Hepatocyte (in vitro differentiated cells): ENCODE measurements at places on chromosomes 6 and 20. TPM values are rescaled to one million over a fixed set of nuclear protein-coding genes. Genes with fewer than 3 reads are reported as not detected.
A peak's percentile ranks its signal among the peaks of the same experiment; 100 is the strongest.

MCM3 gene
- total RNA-seq, result 36.4 and 40.7 TPM in 2 replicates

RBM24 gene
- total RNA-seq, result 0.97 and 2.3 TPM in 2 replicates

CAPN11 gene
- total RNA-seq, result 0.16 and 0.23 TPM in 2 replicates

ZNF391 gene
- 4.1 and 4.3 TPM in 2 replicates for total RNA-seq

REM1 gene
- 0.08 TPM in 1 of 2 replicates, not detected in the other for total RNA-seq

LY6G5B gene
- total RNA-seq, result 2.2 and 5.3 TPM in 2 replicates

LTB gene
- 2.4 and 4.0 TPM in 2 replicates for total RNA-seq

BANF2 gene
- not detected in 2 replicates for total RNA-seq

PHACTR1 gene
- 2.8 and 4.3 TPM in 2 replicates for total RNA-seq

DNA sequence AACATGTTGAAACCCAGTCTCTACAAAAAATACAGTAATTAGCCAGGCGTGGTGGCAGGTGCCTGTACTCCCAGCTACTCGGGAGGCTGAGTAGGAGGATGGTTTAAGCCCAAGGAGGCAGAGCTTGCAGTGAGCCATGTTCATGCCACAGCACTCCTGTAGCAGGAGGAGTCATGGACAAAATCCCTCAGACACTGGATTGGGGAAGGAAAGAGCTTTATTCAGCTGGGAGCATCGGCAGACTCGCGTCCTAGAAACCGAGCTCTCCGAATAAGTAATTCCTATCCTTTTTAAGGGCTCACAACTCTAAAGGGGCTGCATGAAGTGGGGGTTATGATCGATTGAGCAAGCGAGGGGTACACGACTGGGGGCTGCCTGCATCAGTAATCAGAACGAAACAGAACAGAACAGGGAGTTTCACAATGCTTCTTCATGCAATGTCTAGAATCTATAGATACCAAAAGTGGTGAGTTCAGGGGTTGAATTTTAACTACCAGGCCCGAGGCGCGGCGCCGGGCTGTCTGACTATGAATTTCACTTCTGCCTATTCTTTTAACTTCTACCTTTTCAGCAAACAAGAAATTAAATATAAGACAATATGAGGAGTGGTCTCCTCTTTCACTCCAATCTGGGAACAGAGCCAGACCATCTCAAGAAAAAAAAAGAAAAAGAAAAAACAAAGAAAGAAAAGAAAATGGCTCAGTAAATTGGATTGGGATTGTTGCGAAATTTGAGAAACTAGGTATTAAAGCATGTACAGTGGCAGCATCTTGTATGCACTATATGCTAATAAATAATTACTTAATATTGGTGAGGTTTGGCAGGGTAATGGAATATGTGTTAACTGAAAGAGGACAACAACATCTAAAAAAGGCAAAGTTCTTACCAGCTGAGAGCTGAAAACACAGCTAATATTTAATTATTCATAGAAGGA, 23.6 kb downstream of the HMGN4 start:
- DNase-seq, result no peak

DNA sequence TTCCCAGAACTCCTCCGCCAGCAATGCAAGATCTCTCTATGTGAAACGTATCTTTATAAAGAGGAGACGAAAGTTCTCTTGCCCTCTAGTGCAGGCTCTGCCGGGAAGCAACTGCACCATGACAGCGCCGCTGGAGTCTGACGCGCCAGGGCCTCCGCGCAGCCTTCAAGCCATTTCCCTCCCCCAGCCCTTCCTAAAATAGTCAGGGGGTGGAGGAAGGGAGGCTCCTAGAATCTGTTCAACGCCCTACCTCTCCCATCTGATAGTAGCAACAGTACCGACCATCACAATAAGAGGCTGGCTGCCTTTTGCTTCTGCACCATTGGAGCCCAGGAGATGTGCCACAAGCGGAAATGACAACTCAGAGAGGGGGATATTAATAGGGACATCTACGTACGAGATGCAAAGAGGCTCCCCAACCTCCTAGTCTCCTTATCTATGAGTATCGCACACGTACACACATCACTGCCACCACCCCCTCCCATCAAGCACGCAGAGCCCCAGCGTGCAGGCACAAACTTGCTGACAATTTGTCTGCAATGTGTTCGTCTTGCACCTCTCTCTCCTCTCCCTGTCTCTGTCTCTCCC, 1.0 kb downstream of the SYNE1 start:
- peak; percentile 23 for DNase-seq

DNA sequence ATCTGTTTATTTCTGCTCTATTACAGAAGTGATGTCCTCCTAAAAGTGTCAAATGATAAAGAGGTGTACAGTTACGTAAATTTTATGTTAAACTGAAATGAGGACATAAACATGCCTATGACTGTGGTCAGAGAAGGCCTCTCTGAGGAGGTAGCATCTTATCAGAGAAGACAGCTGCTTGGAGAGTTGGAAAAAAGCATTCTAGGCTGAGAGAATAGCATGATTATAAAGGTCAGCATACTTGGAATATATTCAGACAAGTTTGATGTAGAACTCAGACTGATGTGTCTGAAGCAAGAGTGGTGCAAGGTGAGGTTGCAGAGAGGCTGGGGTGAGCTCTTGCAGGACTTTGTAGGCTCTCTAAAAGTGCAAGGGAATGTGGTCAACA, 3.1 kb upstream of the PCNA start:
- no peak for DNase-seq

GRCh38 chr6:6685249-6686040, 96.9 kb downstream of the LY86 start:
- DNase-seq, result no peak

DNA sequence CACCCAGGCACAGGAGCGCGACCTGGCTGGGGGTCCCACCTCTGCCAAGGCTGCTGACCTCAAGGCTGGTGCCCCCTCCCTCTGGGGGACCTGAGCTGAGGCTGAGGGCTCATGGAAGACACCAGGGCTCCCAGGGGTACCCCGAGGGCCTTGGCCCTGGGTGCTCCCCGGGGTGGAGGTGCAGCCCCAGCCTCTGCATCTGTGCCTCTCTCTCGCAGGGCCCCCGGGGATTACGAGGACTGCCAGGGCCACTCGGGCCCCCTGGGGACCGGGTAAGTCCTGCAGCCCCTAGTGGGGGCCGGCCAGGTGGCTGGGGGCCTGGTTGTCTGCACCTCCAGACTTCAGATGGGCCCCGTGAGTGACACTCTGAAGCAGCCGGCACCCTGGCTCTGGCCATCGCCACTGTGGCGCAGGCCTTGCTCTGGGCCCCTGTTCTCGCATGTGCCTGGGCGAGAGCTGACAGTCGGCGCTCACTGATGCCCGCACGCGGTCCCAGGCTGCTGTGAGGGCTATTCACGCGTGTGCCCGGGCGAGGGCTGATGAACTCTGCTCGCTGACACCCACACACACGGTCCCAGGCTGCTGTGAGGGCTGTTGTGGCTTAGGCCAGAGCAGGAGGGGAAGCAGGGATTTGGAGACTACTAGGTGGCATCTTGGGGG, 9.3 kb downstream of the COL9A3 start:
- DNase-seq, result no peak

- DNase-seq, result peak; percentile 16
These were observed 84.4 kb downstream of the INSM1 start for GRCh38 chr20:20452254-20452676.

DNA sequence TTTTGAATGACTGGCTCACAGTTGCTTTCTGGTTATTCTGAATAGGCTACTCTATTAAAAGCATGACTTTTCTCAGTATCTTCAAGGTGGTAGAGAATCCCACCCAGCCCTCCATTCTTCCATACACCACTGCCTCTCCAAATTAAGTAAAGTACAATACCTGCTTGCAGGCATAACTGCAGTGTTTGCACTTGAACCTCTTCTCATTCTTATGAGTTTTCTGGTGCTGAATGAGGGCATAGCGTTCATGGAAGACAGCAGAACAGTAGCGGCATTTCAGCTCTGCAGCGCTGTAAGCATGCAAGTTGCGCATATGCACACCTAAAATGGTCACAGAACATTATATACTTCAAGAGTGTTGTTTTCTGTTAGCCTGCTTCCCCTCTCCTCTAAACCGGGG, 12.5 kb downstream of the CTCFL start:
- no peak for DNase-seq

GRCh38 chr6:16564436-16564835, 196.8 kb downstream of the ATXN1 start:
- no peak for DNase-seq

- no peak for DNase-seq
These were observed 183.6 kb downstream of the JARID2 start for GRCh38 chr6:15429141-15430110.

DNA sequence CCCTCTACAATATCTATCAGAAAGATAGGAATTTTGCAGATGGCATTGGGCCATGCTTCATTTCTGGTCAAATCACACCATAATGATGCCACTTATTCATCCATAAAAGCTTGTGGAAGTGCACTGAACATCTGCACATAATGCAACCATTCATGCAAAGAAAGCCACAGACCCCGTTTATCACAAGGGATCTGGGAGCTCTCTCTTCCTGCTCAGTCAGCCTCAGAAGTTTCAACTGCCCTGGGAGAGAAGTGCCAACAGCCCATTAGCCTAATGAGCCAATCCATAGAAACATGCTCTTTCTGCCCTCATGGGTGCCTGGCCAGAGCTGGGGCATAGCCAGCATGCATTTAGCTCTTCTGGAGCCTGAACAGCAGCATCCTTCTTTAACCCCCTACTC, 85.8 kb downstream of the SLC35F1 start:
- no peak for DNase-seq

- no peak for DNase-seq
These were observed 22.6 kb upstream of the CCR6 start for GRCh38 chr6:167100241-167100674.

DNA sequence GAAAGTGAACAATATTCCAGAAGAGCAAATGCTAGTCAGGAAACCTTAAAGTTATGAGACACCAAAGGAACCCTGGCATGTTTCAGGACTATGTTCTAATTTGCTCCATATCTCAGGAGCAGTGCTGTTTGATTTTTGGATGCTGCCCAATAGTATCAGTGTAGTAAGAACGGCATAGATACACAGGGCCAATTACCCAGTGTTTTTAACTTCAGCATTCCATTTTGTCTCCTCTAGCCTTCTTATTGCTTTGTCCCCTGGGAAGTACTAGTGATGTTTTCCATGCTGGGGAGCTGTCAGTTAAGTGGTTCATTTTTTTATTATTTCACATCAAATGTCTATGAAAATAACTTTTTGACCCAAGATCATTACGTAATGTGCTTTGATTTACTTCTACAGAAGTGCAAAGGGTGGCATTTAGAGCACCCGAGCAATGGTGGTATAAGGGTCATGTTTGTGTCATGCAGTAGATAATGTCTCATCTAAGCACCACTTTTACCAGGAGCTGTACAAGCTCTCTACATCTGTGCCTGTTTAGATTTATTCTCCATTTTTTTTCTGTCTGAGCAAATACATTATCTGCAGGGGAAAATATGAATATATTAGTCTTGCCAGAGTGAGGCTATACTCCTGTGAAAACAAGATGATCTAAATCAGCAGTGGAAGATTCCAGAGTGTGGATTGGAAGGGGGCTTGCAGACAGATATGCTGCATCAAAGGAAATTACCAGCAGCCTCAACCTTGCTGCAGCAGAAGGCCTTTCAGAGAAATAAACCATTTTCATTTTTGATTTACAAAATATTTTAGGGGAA, 198.8 kb upstream of the OPRM1 start:
- no peak for DNase-seq

GRCh38 chr20:11727708-11728107, 190.0 kb upstream of the BTBD3 start:
- no peak for DNase-seq

GRCh38 chr6:98779618-98780017, 54.8 kb upstream of the POU3F2 start:
- DNase-seq, result peak; percentile 11

DNA sequence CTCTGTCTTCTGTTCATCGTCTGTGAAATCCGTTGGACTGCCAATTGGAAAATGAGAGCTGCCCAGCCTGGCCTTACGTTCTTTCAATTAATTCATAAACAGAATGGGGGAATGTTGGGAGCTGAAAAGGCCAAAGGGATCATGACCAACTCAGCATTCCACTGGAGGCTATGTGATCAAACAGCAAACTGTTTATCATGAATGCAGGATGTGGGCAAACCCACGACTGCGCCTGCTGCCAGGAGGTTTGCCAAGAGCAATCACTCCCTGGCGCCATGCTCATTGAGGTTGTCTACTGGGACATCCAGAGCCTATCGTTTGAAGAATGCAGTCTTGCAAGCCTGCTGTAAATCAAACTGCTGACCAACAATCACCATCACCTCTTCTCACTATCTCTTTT, 9.3 kb upstream of the FKBP1A start:
- DNase-seq, result no peak

GRCh38 chr6:122068291-122068769, 331.1 kb upstream of the HSF2 start:
- DNase-seq, result no peak
